Stimulated activated CD4-positive, alpha-beta T cell treated with anti-CD3 and anti-CD28 coated beads, Interleukin-2, amount 100 ng/mL, for 24 hours (primary cell): ENCODE measurements at places on chromosomes 3 and 15.

- no peak for DNase-seq
Measured at GRCh38 chr3:170232266-170232665, 10.0 kb downstream of the PRKCI start.

DNA sequence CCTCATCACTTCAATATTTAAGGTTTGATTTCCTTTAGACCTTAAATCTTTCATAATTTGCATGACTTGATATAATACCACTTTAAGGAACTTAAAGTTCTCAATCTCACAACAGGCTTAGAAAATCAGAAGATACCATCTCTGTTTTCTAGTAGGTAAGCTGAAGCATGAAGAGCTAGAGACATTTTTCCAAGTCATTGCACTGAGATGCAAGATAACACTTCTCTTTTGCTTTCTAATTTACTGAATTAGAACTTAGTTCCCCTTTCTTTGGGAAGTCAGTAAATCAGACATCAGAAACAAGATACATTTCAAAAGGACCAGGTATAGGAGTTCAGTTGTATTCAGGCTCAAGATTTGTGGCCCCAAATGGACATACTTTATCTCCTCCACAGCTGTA, 79.7 kb downstream of the DZIP3 start:
- DNase-seq, result no peak

DNA sequence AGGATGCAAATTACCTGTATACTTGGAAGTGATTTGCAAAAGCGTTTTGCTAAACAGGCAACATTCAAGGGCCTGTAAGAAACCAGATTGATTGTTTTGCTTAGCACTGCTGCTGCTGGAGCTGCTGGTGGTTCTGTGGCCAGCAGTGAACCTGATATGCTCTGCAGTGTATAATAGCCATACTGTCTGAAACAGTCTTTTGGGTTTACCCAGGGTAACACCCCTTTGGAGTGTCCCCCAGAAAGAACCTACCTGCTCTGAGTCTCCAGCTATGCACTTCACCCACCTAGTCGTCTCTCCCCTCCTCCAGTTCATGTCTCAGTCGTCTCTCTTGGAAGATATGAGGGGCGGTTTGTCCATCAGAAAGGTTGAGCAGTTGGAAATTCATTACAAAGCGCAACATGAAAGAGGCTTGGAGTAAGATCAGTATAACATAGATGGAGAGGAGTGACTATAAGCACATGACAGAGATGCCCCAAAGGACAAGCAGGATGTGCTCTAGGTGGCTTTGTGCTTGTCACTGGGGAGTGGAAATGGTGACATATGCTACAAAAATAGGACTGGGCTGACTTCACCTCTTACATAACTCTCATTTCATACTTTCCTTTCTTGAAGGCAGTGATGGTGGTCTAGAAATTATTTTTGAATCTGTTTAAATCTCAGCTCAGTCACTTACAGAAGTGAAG, 3.8 kb downstream of the MKRN2 start:
- DNase-seq, result no peak

DNA sequence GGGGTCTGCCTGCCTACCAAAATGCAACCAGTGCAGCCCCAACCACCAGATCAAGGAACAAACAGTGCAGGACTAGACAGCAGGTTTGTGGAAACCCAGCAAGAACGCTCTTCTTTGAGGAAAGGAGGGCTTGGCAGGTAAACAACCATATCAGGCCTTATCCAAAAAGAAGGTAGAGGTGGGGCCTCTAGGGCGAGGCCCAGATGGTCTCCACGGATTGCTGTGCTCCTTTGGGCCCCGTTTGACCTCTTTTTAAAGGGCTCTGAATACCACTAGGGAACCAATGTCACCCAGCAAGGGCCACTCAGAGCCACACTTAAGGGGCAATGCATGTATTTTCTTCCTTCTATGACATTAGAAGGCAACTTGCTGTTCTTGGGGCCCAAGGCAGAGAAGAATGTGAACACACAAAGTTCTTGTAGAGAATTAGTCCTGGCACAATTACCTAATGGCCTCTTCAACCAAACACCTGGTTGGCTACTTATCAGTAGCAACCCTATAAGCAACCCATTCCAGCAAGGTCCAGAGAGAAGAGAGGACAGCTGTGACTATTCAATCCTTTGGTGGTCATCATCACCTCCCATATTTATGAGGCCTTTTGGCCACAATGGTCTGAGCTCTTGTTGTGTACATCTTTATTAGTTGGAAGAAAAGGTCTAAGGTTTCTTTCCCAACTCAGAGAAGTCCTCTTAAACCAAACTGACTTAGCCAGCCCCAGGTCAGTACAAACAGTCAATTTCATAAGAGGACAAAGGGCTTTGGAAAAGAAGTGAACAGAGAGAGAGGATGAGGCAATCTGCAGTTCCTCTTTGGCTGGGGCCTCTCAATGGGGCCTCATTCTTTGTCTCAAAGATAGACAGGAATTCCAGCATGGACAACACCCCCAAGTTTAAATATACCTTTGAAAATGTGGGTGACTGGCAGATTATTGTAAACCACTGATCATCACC, 36.0 kb downstream of the FOXP1 start:
- no peak for DNase-seq

DNA sequence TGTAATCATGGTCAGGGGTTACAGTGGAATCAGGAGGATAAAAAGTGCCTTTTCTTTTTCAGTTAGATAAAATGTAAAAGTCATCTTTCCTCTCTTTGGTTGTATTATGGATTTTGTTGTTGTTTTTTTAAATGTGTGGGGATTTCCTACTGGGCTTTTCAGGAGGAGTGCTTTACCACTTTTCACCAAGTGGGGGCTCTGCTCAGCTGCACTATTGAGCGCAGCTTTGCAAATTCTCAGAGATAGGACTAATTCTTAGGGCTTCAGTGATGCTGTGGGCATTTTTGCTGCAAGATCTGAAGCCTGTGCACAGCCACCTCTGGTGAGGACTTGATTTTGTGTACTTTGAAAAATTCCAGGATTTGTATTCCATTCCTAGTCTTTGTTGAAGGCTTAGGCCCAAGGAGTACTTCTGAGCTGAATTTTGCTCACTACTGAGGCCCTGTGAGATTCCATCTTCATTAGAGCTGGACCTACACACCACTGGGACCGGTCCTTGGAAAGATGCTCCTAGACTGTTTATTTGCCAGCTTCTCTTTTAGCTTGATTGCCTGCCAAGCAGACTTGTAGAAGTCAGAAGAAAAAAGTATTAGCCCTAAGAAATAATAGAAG, 7.5 kb downstream of the GNB5 start:
- DNase-seq, result peak; percentile 38

GRCh38 chr15:37097144-37097919, 3.0 kb downstream of the MEIS2 start:
- no peak for DNase-seq

DNA sequence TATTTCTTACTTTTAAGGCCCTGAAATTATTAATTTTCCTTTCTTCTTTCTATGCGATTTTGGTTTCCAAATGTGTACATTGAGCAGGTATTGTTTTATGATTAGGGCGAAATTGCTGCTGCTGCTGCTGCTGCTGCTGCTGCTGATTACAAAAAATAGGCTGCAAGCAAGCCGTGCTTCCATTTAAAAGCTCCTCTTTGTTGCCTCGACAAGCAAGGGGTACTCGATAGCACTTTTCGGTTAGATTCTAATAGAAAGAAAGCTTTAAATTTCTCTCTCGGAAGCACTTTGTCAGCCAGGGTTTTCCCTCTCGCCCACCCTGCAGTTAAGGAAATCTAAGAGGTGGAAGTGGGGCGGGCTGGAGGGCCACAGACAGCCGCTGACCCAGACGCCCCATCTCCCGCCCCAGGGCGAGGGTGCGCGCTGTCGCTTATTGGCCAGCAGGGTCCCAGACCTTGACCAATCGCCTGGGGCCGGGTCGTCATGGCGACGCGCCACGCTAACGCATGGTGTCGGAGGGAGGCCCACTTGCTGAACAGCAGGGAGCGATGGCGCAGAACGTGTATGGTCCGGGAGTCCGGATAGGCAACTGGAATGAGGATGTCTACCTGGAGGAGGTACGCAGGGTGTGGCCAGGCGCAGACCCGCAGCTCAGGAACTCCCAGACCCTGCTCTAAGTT, at the start of gene CFAP161:
TSS of gene CFAP161 (plus strand) at position 489 of the 680 bp plus-strand sequence. CDS start at position 549, 60 bp downstream.
- peak; percentile 66 for DNase-seq

- DNase-seq, result no peak
Measured at GRCh38 chr15:64749167-64749566, 26.2 kb downstream of the RBPMS2 start.

- DNase-seq, result no peak
Measured at GRCh38 chr15:67869701-67870100, 29.9 kb upstream of the RNU6-1 start.

GRCh38 chr3:44206261-44206660, 35.4 kb upstream of the TOPAZ1 start:
- no peak for DNase-seq

DNA sequence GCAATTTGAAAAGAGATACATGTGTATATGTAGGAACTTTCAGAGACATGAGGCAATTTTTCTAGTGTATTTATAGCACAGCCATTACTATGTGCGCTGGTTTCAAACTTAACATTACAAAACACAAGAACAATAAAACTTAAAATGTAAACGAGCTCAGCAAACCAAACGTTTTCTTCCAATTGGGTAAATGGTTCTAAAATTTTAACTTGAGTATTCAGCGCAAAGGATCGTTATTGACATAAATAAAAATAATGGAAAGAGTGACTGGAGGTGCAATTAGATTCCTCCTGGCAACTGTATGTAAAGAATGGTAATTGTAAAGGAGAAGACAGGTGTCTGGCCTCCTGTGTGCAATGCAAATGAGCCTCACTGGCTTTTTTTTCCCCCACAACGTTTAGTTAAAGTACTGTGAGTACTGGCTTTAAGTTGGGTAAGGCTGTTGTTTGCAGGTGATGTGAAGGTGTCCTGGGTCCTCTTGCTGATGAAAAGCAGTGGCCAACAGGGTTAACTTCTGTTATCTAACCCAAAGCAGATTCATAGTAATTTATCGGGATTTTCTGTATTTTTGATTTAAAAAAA, 14.1 kb upstream of the GADL1 start:
- DNase-seq, result no peak

- no peak for DNase-seq
Measured at GRCh38 chr15:83753872-83754493, 100.1 kb downstream of the ADAMTSL3 start.

- DNase-seq, result no peak
Measured at GRCh38 chr3:72636969-72637597, 211.2 kb downstream of the SHQ1 start.

- no peak for DNase-seq
Measured at GRCh38 chr3:65820600-65820999, 218.1 kb downstream of the MAGI1 start.

- DNase-seq, result no peak
Measured at GRCh38 chr3:40128166-40128565, 181.3 kb upstream of the EIF1B start.

DNA sequence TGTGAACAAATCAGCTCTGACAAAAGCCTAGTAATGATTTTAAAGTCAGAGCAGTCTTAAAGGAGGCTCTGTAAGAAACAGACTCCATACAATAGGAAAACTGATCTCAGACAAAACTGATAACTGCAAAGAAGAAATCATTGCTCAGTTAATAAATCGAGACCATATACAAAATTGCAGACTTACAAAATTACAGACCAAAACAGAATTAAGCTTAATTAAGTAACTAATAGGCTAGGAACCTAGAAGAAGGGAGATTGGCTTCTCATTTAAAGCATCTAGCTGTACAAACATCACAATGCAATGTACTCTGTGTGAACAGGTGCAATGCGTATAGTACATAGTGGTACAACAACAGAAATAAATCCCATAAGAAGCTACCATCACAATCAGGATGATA, 46.3 kb downstream of the ZBTB20 start:
- DNase-seq, result no peak

DNA sequence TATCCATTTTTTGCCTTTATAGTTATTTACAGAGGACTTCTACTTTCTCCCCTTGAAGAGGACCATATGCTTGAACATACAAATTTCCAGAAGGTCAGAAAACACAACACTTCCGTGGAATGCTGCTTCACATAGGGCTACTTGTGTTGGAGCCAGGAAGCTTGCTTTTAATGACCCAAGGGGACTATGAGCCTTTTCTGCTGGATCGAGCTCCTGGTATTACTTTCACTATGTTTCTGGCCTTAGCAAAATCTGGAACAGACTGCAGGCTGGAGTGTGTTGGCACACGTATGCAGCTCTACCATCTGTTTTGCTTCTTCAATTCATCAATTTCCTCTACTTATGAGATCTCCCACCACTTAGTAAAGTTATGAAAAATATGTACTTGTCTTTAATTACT, 69.3 kb upstream of the CBLB start:
- no peak for DNase-seq

- DNase-seq, result no peak
Measured at GRCh38 chr15:96181873-96182301, 148.6 kb upstream of the NR2F2 start.

DNA sequence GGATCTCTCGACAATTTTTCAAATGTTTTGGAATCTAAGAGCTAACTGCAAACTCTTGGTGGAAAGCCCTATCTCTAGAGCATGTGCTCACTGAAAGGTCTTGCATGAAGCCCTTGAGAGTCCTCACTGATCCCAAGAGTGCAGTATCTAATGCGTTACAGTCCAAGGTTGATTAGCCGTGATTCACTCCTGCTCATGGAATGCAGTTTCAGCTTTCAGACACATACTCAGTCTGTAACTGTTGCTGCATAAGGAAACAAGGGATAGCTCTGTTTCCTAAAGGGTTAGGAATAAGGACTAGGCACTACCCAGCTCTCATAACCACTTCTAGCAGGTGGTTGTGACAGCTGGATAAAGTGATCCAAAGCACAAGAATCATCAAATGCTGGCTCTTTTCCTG, 687.4 kb upstream of the CFAP20DC start:
- DNase-seq, result no peak

DNA sequence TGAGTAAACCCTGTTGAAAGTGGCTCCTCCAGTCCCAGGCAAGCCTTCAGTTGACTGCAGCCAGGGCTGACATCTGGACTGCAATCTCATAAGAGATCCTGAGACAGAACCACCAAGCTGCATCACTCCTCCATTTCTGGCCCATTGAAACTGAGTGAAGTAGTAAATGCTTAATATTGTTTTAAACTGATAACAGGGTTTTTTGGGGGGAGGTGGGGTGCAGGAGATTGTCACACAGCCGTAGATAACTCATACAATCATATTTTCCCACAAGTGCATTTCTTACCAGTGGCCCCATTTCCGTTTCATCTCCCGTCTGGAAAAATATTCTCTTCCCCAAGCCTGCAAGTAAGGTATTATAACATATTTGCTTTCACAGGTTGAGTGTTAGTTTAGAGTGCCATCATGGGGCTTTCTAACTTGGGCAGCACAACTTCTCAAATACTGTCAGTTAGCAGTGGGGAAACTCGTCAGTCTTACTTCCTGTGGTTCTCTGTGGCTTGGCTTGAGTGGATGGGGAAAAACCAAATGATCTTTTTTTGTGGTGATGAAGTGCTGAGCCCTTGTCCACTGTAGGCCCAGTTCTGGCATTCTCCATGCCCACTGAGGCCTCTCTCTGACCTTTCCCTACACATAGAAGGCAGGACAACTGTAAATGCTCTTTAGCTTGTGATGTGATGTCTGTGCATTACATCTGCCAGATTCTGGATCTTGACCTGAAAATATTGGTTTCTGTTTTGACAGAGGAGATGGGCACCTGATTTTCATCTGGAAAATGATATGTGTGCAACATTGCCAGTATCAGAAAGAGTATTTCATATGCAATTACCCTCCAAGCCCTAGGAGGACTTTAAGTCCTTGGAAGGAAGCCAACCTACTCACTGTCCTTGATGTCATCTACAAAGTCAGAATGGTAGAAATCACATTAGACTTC, 90.1 kb upstream of the BHLHE40 start:
- no peak for DNase-seq
